ENCODE measurements at places on chromosomes 3 and 15.

- no peak for DNase-seq
Observed at GRCh38 chr3:66518126-66518525, 17.3 kb upstream of the LRIG1 start.

GRCh38 chr15:26051761-26052675, 188.9 kb upstream of the ATP10A start:
- no peak for DNase-seq

- DNase-seq, result no peak
Observed at GRCh38 chr3:122004991-122005565, 17.0 kb downstream of the ILDR1 start.

- no peak for DNase-seq
Observed at GRCh38 chr3:177352424-177352823, 155.1 kb upstream of the TBL1XR1 start.

DNA sequence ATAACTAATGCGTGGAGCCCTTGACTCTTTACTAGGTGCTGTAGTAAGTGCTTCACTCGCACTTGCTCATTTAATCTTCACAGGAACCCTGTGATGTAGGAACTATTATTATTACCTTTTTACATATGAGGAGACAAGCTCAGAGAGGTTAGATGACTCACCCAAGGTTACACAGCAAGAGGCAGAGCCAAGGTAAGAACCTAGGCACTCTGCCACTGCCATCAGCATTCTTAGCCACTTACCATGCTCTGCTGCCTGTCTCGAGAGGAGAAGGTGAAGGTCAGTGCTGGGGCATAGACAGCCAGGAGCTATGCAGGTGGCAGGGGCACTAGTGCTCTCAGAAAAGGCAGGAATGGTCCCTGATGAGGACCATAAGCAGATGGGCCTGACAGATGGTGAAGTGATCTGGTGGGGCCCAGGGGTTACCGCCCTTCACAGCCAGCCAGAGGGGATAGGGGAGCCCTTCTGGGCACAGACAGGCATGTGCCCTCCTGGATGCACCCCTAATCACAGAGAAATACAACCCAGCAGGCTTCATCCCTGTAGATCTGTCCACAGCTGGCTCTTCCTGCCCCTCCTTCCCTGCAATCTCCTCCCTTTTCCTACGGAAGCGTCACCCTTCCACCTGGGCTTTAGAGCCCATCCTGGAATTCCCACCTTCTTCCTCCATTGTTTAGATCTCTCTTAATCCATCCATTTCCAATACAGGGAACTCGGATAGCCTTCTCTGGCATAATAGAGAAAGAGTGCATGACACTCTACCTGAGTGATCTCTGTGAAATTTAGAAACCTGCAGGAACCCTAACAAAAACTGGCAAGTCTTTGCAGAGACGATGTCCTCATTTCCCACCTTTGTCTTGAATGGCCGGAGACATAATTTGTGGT, 26.9 kb downstream of the ABTB1 start:
- DNase-seq, result no peak

DNA sequence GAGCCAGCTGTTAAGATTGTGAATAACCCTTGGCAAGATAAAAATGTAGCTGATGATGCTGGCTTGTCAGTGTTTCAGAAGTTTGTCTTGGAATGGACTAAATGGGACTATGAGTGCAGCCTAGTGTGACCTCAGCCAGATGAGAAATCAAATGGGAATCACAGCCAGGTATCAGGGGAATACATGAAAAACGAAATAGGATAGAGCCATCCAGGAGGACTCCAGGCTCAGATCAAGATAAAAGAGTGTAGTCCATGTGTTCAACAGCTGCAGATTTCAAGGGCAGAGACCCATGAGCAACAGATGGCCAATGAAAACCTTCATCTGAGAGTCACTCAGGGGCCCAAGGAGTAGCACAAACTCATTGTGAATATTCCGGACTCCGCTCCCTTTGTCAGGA, 1080.9 kb upstream of the CADM2 start:
- no peak for DNase-seq

All from activated naive CD4-positive, alpha-beta T cell treated with anti-CD3 and anti-CD28 coated beads, Interleukin-2, amount 50 U/mL, for 16 hours (primary cell).